ENCODE measurements at places on chromosomes 5 and 9. TPM values are rescaled to one million over a fixed set of nuclear protein-coding genes. Genes with fewer than 3 reads are reported as not detected.

The SOHLH1 gene
- total RNA-seq = not detected

The ADAMTSL1 gene
- 7.3 TPM for total RNA-seq

The OR1Q1 gene
- not detected for total RNA-seq

The CD72 gene
- 0.47 TPM for total RNA-seq

The RAPGEF6 gene
- total RNA-seq = 66.1 TPM

The NOP16 gene
- 5.0 TPM for total RNA-seq

The DBH gene
- total RNA-seq = not detected

The AIF1L gene
- total RNA-seq = 17.8 TPM

The PCDHA6 gene
- total RNA-seq = 24.8 TPM

The KCNV2 gene
- not detected for total RNA-seq

The MATR3 gene
- total RNA-seq = 769 TPM

The SURF6 gene
- 14.7 TPM for total RNA-seq

The SHOC1 gene
- 0.16 TPM for total RNA-seq

The LCN15 gene
- total RNA-seq = not detected
